Right renal pelvis (tissue), 4 donors: ENCODE measurements at places on chromosomes 7 and 10. TPM values are rescaled to one million over a fixed set of nuclear protein-coding genes. Genes with fewer than 3 reads are reported as not detected.

- DNase-seq, result no peak
These were observed 93.1 kb downstream of the FZD1 start for GRCh38 chr7:91357379-91357778.

DNA sequence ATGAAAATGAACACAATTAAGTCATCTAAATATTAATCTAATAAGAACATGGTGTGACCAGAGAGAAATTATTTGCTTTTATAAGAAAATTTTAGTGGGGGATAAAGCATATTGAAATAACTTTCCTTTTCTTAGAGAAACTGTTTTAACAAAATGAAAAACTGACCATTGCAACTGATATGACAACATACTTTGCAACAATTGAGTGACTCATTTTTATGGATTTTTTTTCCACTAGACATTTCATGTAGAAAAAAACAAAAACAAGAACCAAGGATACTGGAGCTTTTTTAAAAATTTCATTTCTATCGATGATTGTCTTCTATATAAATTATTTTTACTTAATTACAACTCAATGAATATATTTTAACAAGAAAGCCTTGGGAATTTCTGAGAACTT is 90.0 kb downstream of the C1GALT1 start:
- DNase-seq, result no peak

GRCh38 chr10:132614431-132615340 is 77.1 kb downstream of the INPP5A start:
- no peak for DNase-seq

- DNase-seq, result no peak
These were observed 166.2 kb upstream of the FAM3C start for GRCh38 chr7:121562259-121562658.

- DNase-seq, result no peak
These were observed 104.5 kb downstream of the GALNT17 start for GRCh38 chr7:71236230-71237105.

DNA sequence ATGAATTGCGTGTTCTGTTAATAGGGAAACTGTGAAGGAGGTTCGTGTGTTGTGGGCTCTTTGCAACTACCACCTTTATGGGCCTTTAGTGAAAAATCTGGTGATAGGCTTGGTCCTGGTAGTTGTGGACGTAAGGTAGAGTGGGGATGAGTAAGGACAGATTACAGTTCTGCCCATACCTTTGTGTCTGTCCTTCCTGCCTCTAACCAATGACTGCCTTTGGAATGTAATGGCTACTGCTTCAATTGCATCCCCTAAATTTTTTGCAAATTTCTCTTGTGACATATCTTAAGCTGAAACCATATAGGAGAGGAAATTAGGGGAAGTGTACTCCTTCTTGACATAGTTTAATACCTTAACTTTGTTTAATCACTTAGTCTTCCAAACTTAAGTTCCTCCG is 82.3 kb downstream of the ADK start:
- no peak for DNase-seq

MKLN1 gene
- polyA plus RNA-seq, result 49.9 TPM
